EL (cell line): ENCODE measurements at places on chromosomes 6 and 20.

DNA sequence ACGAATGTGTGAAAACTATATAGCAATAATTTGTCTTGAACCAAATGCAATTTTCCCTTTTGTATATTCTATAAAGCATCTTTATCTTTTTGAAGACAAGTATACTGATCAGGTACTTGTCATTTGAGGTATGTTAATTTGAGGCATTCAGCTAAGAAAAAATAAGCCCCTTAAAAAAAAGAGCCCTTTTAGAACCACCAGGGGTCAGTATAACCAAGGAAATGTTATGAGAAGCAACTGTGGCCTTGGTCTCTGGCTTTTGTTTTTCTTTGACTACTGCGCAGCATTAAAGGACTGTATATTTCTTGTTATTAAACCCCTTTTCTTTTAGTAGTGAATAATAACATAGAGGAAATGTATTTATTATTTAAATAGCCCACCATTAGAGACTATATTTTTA, 43.1 kb downstream of the CD109 start:
- peak; percentile 71 for DNase-seq

- DNase-seq = no peak
Observed at GRCh38 chr6:93163146-93163545, 256.2 kb downstream of the EPHA7 start.

DNA sequence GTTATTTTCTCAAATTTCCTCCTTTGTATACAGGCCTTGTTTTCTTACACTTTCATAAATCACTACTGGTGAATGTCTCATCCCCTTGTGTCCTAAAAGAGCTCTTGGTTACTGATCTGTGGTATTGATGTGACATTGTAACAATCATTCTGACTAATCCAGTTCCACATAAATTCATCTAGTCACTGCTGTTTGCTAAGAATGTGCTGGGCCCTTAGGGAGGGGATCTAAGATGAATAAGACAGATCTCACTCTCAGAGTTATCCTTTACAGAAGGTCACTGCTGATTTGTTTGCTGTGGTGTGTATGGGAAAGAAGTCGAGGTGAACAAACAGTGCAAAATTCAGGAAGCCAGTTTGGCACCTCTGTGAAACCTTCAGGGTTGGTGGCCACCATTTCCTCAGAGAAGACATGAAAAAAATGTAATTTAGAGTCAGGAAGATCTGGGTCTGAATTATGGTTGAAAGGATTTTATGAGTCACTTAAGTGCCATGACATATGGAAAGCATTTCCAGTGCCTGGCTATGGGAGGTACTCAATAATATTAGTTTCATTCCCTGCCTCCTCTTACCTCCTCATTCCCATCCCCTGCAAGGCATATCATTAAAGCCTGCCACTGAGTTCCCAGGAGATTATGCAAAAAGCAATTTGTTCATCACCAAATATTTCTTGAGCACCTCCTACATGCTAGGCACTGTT, 121.8 kb downstream of the COL9A1 start:
- DNase-seq = no peak

- peak; percentile 8 for DNase-seq
Observed at GRCh38 chr6:83708546-83708969, 343 bp downstream of the SNAP91 start.

DNA sequence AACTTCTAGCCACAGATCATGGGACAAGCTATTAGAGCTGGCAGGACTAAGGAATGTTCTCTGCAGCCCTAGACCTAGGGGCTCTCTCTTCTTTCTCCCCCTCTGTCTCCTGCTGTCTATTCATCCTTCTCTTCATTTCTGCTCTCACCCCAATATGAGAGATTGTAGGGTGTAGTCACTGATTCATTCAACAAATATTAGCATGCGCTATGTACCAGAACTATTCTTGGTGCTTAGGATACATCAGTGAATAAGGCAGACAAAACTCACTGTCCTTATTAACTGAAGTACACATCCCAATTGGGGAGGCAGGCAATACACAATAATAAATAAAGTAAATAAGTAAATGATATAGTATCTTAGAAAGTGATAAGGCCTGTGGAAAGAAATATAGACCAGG, 14.7 kb upstream of the SIRPB2 start:
- no peak for DNase-seq

DNA sequence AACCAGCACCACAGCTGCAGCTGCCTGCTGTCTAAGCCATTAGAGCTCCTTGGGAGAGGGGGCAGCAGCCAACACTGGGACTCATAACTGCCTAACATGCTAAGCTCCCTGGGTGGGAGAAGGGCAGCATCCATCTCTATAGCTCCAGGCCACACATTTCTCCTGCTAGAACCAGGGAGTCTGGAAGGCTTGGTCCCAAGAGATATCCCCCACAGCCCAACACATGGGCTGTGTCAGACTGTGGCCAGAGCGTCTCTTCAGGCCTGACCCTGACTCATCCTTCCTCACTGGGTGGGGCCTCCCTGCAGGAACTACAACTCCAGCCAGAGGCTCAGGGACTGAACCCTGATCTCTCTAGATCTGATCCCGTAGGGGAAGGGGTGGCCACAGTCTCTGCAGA, 411.1 kb downstream of the HDGFL1 start:
- DNase-seq = peak; percentile 67

- no peak for DNase-seq
Observed at GRCh38 chr6:157990321-157991066, 8.8 kb downstream of the SYNJ2 start.

DNA sequence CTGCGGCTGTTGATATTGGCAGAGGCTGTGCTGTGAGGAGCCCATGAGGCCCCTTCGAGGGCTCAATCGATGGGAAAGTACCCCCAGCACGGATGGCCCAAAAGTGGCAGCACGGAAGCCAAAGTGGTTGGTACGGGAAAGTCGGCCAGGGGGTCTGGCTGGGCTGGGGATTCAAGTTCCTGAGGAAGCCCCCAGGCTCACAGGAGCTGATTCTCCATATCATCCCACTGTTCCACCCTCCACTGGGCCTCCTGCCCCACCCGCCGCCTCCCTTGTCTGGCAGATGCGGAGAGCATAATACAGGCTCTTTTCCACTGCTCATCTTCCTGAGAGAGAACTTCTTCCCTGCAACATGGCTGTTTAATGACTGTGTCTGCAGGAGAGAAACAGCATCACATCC, 217.8 kb upstream of the CST7 start:
- no peak for DNase-seq

DNA sequence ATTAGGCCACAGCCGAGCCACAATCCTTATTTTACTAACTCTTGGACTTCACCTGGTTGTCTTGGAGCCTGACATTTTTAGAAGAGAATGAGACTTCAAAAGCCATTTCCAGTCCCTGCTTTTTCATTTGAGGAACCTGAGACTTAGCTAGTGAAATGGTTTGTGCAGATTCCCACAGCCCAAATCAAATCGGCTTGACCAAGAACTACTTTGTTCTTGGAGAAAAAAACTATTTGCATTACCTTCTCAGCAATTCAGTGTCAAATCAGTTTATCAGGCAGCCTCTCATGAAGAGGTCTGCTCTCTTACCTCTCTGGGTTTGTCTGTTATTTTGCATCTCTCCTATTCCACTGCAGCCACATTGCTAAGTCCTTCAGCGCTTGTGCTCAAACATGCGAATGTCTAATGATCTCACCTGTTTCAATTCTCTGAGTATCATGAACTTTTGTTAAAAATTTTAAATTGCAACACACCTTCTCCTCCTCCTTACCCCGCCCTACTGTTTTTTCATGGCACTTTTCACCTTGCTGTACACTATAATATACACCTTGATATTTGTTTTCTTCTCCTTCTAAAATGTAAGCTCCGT, 573 bp upstream of the IFNGR1 start:
- DNase-seq = no peak

DNA sequence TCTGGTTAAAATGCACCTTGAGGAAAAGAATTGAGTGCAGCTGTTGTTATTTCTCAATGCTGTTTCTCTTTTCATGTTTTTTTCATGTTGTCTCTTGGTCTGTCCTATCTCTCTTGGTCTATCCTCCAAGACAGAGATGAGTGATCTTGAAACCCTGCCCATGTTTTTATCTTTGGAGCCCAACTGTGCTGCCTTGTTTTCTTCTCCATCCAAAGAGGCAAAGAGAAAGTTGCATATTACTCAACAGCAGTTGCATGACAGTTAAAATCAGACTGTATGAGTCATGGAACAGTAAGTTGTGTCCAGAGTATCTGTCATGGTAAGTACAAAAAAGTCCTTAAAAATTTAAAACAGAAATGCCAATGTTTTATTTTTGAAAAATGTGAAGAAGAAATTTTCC, 26.2 kb downstream of the BCAS1 start:
- peak; percentile 10 for DNase-seq

DNA sequence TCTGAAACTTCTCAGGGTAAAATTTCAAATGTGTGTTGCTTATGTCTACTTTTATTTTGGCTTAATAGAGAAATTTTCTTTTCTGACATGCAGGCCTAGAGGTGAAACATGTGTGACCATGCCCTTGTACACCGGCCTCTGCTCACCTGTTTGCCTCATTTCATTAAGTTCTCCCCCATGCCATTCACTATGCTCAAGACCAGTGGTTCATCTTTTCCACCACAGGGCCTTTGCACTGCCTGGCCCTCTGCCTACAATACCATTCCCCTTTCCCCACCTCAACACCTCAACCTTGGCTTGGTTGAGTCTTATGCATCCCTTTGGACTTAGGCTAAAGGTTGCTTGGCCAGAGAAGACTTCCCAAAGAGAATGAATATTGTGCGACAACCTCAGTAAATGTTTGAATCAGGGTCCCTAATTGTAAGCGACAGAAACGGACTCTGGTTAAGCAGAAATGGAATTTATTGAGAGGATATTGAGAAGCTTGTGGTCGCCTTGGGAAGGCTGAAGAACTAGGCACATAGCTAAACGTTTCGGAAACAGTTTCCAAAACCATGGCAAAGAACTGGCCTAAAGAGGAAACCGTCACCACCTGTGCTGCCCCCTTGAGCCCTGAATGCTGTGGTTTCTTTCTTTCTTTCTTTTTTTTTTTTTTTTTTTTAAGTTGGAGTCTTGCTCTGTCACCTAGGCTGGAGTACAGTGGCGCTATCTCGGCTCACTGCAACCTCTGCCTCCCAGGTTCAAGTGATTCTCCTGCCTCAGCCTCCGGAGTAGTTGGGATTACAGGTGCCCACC, 152.2 kb downstream of the SOX4 start:
- DNase-seq = no peak

DNA sequence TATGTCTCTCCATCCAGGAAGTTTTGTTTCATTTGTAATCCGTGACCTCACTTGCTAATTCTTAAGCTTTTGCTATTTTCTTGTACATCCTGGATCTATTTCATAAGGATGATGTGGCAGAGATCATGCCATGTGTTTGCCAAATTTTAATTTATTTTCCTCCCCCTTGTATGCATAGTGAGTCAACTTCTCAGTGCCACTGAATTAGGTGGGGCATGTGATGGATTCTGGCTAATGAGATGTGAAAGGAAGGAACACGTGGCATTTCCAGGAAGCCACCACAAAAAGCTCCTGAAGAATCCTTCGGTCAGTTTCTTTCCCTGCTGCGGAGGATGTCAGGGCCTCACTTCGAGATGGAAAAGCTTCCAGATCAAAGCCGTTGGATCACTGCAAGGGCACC, 86.2 kb upstream of the PRL start:
- no peak for DNase-seq

DNA sequence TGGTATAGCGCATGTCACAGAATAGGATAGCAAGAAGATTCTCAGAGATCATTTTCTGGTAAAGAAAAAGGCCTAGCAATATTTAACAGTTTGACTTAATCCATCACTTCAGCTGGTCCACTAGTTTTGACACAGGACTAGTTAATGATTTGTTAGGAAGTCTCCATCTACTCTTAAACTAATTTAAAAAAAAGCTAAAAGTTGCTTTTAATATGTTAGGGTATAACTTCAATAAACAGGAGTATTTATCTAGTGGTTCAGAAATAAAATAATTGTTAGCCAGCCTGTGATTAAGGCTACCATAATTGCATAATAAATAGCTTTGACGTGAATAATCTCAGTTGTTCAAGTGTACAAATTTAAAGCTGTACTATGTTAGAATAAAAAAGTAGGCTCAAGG, 195.6 kb downstream of the FUT9 start:
- DNase-seq = no peak

DNA sequence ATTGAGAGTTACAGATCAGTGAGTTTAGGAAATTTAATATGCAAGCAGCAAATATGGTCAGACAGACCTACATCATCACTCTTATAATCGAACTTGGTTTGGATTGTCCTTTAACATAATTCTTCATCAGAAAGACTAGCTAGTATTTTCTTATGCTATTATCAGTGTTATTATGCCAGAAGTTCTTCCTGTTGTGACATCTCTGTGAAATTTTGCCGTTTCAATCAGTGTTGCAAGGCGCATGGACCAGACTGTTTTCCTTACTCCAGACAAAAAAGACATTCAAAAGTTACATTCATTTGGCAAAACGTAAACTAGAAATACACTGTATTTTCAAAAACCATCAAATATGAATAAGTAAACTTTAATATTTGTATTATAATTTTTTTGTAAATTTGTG, 5.7 kb upstream of the TENT5A start:
- DNase-seq = no peak

- DNase-seq = no peak
Observed at GRCh38 chr6:147040121-147040910, 163.9 kb upstream of the STXBP5 start.

DNA sequence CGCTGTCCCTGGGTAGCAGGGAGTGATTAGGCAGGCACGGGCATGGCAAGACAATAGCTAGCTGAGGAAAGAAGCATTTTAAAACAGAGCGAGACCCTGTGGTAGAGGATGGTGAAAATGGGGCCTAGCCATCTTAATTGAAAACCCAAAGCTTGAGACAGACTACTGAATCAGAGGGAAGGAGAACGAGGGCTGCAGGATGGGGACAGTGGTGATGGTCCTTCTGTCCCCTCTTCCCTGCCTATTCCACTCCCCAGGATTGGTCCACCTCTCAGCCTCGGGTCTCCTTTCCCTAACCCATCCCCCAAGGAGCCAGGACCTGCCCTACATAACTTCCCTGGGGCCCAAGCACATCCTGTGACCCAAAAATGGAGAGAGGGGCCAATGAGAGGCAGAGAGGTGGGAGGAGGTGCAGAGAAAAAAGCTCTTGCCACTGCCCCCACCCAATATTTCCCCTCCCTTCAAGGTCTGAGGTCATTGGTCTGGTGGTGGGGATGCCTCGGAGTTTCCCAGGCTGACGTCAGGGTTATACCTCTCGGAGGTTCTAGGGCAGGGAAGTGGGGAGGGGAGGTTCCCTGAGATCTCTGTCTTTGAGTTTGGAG, 884 bp upstream of the CUTA start:
- peak; percentile 50 for DNase-seq

DNA sequence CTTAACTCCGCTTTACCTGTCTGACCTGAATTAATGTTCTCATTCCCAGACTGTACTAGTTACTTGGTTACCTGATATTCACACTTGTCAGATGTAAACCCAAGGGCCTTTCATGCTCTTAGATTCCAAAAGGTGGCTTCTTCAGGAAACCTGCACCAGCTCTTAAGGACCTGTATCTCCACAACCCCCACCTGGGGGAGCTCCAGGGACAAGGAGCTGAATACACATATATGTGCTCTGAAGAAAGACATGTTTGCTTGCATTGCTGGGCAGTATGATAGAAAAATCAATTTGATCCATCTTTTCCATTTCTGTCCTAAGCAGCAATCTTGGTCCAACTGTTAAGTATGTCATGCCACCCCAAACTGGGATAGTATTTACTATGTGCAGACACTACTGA, 64.8 kb upstream of the POU3F2 start:
- no peak for DNase-seq
